ENCODE measurements at places on chromosomes 2 and 18. TPM values are rescaled to one million over a fixed set of nuclear protein-coding genes. Genes with fewer than 3 reads are reported as not detected.

AGFG1 gene
- 87.9 TPM for total RNA-seq

PLGLB2 gene
- total RNA-seq, result 3.7 TPM

KHK gene
- 0.95 TPM for total RNA-seq

ZC3H6 gene
- 7.4 TPM for total RNA-seq

CTAGE1 gene
- total RNA-seq, result 0.12 TPM

DHRS9 gene
- not detected for total RNA-seq

ACVR1 gene
- total RNA-seq, result 54.6 TPM

HOXD13 gene
- not detected for total RNA-seq

SLC39A10 gene
- 96.2 TPM for total RNA-seq

MOGAT1 gene
- total RNA-seq, result not detected

INSIG2 gene
- 32.2 TPM for total RNA-seq

PAX8 gene
- total RNA-seq, result 0.48 TPM

RGPD4 gene
- total RNA-seq, result not detected

ZEB2 gene
- total RNA-seq, result 84.9 TPM

C2orf78 gene
- total RNA-seq, result not detected

LHCGR gene
- not detected for total RNA-seq

DOK6 gene
- 3.1 TPM for total RNA-seq

DSC3 gene
- 5.2 TPM for total RNA-seq

MTERF4 gene
- 26.3 TPM for total RNA-seq

DPYSL5 gene
- total RNA-seq, result 1.2 TPM

VSNL1 gene
- 0.61 TPM for total RNA-seq

EFHD1 gene
- total RNA-seq, result 18.8 TPM

RAB17 gene
- 1.4 TPM for total RNA-seq

TUBA4B gene
- not detected for total RNA-seq

NETO1 gene
- total RNA-seq, result 19.8 TPM

CDC42EP3 gene
- total RNA-seq, result 102 TPM

RGPD3 gene
- total RNA-seq, result 0.10 TPM

GPR45 gene
- total RNA-seq, result 0.22 TPM

SLC38A11 gene
- total RNA-seq, result not detected

HADHB gene
- total RNA-seq, result 116 TPM

SLC23A3 gene
- total RNA-seq, result 1.2 TPM

RFX8 gene
- not detected for total RNA-seq

L3MBTL4 gene
- total RNA-seq, result 0.58 TPM

CRYGA gene
- total RNA-seq, result not detected

KIAA2012 gene
- total RNA-seq, result not detected

MERTK gene
- total RNA-seq, result 5.1 TPM

PRLH gene
- not detected for total RNA-seq

B3GNT2 gene
- 21.9 TPM for total RNA-seq

GALNT14 gene
- total RNA-seq, result 2.1 TPM

SERPINB4 gene
- total RNA-seq, result not detected

DCC gene
- total RNA-seq, result 2.0 TPM

B3GNT7 gene
- 1.7 TPM for total RNA-seq

NXPH2 gene
- total RNA-seq, result 1.0 TPM

CFC1 gene
- total RNA-seq, result not detected

PELI1 gene
- 23.8 TPM for total RNA-seq
